T-helper 2 cell treated with Interferon-gamma antibody and Interleukin-4, amounts not matched to agents 5 μg/mL and 100 μg/mL, for 36 hours (primary cell): ENCODE measurements at places on chromosomes 2 and 18.

DNA sequence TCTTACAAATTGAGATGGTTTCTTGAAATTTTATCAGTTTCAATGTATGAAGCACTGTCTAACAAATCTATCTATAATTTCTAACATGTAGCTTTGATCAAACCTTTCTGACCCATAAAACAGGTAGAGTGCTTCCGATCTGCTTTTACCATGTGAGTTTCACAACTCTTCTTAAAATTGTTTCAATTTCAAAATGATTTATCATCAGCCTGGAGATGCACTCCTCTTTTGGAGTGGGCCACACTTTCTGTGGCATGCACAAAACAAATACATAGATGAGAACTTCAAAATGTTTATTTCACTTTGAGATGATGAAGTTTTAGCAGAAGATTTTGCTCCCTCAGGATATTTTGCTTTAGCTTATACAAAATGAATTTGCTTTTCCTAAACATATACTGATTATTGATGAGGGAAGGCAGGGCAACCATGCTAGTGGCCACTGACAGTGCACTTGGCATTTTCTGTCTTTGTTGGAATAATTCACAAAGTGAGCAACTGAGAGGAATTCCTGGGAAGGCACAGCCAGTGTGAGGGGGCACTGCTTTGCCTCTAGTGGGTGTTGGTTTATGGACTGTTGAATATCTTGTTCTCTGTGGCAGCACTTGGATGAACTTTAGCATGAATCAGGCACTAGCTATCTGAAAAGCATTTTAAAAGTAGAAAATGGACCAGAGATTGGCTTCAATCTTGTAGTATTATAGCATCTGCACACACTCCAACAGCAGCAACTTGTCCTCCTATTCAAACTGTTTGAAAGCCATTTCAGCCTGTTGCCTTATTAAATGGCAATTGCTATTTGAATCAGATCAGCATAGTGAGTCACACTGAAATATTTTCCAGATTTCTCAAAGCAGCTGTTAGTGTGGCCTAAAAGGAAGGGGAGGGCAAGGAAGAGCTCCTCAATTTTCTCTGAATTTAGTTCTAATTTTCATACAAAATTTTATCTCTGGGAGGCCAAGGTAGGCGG, 193.2 kb downstream of the CCDC85A start:
- no peak for DNase-seq

DNA sequence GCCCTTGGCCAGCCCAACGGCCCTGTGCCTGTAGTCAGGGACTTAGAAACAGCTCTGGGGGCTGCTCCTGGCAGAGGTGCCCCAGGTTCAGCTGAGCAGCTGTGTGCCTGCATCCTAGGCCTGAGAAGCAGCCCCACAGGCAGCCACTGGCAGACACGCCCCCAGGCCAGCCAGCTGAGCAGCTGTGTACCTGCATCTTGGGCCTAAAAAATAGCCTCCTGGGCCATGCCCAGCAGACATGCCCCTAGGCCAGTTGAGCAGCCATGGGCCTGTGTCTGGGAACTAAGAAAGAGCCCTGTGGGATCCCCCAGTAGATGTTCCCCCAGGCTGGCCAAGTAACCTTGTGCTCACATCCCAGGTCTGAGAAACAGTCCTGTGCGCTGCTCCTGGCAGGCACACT, 64.0 kb downstream of the TBR1 start:
- no peak for DNase-seq

GRCh38 chr2:70647873-70648481, 94.4 kb upstream of the TGFA start:
- peak; percentile 38 for DNase-seq

- DNase-seq: no peak
Measured at GRCh38 chr2:239277401-239278085, 123.3 kb downstream of the HDAC4 start.

GRCh38 chr18:8515142-8515865, 93.9 kb upstream of the RAB12 start:
- DNase-seq: no peak
